ENCODE measurements at places on chromosomes 1 and 21.

GRCh38 chr1:32404946-32405345 is 10.7 kb upstream of the BSDC1 start:
- DNase-seq, result no peak

GRCh38 chr21:45631540-45631939 is 12.0 kb upstream of the PCBP3 start:
- DNase-seq, result no peak

- no peak for DNase-seq
Observed at GRCh38 chr21:28761674-28762356, 230.9 kb downstream of the LTN1 start.

DNA sequence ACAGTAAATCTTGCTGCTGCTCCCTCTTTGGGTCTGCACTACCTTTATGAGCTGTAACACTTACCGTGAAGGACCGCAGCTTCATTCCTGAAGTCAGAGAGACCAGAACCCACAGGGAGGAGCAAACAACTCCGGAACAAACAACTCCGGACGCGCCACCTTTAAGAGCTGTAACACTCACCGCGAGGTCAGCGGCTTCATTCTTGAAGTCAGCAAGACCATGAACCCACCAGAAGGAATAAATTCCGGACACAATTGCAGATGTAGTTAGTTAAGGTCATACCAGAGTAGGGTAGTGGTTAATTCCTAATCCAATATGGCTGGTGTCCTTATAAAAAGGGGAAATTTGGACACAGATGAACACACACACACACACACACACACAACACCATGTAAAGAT is 37.7 kb downstream of the VTCN1 start:
- no peak for DNase-seq

DNA sequence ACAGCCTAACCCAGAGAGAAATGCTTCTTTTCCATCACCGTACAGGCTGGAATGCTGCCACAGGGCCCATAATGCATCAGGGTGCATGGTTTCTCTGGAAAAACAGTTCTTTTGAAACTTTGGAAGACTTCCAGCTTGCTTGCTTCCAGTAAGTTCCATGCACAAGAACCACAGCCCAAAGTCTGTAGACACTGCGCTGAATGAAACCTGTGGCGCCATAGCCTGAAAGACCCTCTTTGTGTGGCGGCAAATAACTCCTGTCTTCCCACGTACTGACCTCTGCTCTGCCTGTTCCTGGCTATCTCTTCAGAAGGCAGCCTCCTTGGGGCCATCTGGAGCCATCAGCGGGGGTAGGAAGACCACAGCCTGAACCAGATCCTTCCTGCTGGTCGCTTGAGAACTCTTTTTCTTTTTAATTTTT is 15.1 kb downstream of the MIIP start:
- DNase-seq, result no peak

DNA sequence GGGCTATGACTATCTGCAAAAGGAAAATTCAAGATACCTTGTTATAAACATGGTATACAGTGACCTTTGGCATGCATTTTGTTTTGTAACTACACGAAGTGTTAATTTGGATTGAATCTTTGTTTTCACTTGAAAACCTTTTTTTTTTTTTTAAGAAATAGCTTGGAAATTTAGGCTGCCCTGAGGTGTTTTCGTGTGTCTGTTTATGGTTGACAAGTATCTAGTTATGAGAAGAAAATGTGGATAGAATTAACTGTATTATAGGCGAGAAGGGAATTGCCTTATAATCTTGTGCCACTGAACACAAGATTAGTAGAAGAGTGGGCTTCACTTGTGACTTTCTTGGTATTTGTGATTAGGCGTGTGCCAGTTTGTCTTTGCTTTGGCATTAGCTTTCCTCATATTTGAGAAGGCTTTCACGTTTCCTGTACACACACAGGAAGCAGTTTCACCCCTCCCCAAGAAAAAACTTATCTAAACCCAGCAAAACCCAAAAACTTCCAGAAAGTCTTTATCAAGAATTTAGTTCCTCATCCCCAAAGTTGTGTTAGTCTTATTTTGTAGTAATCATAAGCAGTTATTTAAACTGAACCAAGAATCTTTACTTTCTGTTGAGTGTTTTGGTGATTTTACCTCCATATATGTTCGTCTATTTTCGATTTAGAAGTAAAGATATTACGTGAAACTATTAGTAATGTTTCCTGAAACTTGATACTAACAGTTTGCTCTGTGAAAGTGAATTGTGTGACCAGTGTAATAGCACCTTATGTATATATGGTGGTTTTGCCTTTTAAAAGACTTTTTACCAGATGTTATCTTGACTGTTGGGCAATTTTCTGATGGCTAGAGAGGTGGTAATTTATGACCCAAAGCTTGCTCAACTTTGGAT is 3.8 kb downstream of the DYRK1A start:
- DNase-seq, result peak; percentile 69

- DNase-seq, result peak; percentile 64
Observed at GRCh38 chr1:150464422-150464826, 22.8 kb upstream of the TARS2 start.

- DNase-seq, result no peak
Observed at GRCh38 chr1:150987924-150988323, 5.8 kb downstream of the ANXA9 start.

- no peak for DNase-seq
Observed at GRCh38 chr21:27301220-27301619, 334.3 kb upstream of the ADAMTS5 start.

DNA sequence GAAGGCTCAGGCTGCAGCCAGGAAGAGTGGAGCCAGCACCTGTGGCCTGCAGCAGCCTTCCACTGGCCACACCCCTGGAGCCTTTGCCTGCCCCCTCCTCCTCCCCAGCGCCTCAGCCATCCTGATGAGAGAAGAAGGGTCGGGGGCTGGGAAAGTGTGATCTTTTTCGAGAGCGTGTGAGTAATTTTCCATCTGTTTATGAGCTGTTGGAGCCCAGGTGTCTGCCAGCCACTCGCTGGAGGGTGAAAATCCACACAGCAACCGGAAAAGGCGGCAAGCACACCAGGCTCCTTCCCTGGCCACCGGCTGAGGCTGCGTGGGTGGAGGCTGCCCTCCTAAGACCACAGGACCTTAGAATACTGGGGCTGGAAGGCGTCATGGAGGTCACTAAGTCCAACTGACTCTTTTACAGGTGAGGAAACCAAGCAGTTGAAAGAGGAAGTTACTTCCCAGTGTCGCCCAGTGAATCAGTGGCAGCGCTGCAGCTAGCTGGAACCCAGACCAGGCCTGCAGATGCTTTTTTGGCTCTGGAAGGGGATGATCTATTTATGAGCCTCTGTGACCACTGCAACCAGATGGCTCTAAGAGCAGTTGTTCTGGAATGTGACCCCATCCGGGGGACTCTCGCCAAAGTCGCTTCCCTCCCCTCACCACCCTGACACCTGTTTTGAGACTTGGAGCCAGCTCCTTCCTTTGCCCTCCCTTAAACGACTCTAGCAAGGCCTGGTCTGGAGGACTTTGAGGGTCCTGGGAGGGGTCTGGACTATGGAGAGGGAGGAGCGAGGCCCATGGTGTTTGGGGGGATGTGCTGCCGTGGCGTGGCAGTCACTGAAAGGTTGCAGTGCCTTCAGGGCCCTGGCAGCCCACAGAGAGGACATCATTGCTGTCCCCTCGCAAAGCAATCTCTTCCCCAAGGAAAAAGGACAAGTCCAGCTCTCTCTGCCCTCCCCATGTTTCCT is 54.5 kb downstream of the LGR6 start:
- no peak for DNase-seq

DNA sequence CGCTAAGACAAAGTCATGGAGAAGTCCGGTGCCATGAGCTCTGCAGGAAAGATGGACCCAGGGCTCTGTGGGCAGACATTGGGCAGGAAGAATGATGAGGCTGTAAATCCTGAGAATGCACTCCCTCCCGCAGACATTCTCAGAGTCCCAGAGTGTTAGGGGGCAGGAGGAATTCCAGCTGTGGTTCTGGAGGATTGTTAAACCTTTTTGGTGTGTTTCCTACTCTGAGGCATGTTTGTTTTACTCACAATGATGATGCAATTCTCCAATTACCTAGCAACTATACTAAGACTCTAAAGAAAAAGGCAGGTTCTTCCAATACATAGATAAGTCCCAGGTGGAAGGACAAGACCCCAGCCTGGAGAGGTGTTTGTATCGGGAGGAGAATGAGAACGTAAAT is 2.8 kb upstream of the CAPN9 start:
- DNase-seq, result no peak

DNA sequence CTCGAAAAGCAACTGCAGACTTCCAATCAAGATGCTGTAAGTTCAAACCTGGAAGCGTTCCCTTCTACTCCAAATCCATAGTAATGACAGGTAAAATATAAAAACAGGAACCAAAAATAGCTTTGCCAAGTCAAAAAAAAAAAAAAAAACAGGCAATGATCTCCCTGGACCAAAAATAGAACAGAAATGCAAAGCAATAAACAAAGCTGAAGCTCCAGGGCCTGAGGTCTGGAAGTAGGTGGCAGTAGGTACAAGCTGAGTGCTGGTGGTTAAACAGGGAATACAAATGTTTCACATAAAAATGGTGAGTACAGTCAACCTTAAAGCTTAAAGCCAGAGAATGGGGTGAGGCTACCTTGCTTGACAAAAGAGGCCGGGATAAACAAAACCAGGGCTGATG is 610.8 kb downstream of the SMYD3 start:
- DNase-seq, result no peak

Data from CD4-positive, alpha-beta T cell treated with Interferon alpha-2 for 1 hour (primary cell).